ENCODE measurements at places on chromosomes 4 and X.

DNA sequence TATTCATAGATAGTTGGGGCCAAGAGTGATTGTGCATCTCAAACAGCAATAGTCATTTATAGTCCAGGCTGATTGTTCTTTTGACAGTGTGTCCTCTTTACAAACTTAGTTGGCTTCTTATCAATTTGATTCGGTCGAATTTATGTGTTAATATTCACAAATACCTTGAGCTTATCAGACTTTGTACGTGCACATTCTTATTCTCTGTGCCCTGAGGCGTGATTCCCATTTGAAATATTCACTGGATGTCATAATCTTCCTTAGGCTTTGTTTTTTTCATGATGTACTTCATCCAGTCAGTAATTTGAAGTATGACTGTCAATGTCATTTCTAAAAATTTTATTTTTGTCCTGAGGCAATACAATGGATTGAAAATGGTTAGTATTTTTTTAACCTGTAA is 263.5 kb upstream of the PCDH7 start:
- no peak for DNase-seq

DNA sequence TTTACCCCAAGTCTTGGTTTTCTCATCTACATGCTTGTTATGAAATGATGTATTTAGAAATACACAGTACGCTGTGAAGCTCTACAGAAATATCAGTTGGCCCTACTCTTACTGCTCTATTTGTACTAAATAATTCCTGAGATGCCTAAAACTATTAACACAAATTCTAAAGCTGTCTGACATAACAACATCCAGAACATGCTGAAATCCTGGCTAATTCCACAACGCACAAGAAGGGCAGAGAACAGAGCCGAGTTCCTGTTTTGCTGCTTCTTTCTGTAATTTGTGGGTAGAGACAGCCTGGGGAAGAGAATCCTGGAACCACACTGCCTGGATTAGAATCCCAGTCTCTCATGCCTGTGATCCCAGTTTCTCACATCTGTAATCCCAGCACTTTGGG is 59.0 kb downstream of the ZNF827 start:
- DNase-seq: no peak

DNA sequence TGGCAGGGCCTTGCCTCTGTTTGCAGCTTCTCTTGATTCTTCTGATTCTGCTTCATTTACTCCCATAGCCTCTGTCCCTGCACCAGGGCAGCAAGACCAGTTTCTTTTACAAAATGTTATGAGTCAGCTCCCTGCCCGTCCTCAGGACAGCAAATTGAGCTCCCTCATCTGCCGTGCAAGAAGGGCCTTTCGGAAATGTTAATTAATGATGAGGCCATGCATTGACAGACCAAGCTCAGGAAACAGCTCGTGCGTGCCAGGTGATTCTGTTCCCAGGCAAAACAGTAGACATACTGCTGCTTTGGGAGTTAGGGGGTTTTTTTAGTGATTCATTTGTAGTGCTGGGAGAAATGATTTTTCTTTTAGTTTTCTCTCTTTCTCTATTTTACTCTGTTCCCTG is 231.7 kb downstream of the FBXW7 start:
- no peak for DNase-seq

GRCh38 chr4:73528171-73528570 is 46.6 kb downstream of the AFM start:
- DNase-seq: no peak

DNA sequence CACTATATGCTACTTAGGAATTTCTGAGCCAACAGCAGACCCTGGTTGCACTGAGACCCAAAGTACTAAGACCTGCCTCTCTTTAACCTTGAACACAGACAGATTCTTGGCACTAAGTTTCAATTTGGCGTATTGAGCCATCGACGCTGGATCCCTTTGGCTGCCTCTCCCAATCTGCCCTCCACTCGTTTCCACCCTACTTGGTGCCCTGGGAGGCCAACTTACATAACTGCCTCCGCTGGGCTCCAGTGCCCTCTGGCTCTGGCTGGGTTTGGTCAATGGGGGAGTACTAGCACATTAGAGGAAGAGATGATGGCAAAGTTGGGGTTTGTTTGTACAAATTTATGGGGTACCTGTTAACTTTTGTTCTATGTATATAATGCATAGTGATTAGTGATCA is 63.5 kb downstream of the TMEM156 start:
- DNase-seq: no peak

- no peak for DNase-seq
Observed at GRCh38 chr4:118369231-118369630, 16.4 kb upstream of the PRSS12 start.

GRCh38 chr4:76800902-76801301 is 97.0 kb downstream of the SOWAHB start:
- DNase-seq: no peak

DNA sequence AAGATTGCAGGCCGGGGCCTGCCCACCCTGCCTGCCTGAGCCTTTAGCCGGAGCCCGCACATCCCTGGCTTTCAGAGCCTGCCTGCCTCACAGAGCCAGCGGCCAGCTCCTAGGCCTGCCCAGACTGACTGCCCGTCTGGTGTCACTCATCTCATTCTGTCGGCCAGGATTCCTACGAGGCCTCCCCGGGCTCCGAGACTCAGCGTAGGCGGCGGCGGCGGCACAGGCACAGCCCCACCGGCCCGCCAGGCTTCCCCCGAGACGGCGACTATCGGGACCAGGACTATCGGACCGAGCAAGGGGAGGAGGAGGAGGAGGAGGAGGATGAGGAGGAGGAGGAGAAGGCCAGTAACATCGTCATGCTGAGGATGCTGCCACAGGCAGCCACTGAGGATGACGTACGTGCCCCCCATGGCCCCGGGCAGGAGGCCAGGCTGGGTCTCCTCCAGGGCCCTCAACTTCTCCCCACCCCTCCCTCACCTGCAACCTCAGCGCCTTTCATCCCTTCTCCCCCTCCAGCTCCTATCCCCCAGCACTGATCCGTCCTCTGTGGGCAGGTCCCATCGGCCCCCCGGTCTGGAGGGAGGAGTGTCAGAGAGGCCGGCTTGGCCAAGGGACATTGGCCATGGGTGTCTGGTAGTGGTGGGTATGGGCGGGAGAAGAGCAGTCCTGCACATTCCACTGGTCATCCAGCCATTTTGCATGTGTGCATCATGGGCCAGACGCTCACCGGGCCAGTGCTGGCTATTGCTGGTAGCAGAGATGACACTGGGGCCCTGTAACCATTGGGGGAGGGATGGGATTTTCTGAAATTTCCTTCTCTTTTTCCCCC is 22.6 kb upstream of the UBA1 start:
- no peak for DNase-seq

- no peak for DNase-seq
Observed at GRCh38 chr4:3367866-3368265, 73.9 kb upstream of the HGFAC start.

- no peak for DNase-seq
Observed at GRCh38 chrX:34624416-34624815, 32.7 kb downstream of the TMEM47 start.

GRCh38 chrX:68574240-68574639 is 73.2 kb upstream of the STARD8 start:
- DNase-seq: no peak

GRCh38 chr4:139454111-139455045 is at the start of gene RAB33B:
RAB33B (plus strand) TSS chr4:139454121; CDS start chr4:139454196, 75 bp downstream.
- DNase-seq: peak; percentile 78

- no peak for DNase-seq
Observed at GRCh38 chr4:110003401-110004187, 90.9 kb downstream of the EGF start.

GRCh38 chrX:10054396-10054795 is 87.2 kb downstream of the CLDN34 start:
- no peak for DNase-seq

DNA sequence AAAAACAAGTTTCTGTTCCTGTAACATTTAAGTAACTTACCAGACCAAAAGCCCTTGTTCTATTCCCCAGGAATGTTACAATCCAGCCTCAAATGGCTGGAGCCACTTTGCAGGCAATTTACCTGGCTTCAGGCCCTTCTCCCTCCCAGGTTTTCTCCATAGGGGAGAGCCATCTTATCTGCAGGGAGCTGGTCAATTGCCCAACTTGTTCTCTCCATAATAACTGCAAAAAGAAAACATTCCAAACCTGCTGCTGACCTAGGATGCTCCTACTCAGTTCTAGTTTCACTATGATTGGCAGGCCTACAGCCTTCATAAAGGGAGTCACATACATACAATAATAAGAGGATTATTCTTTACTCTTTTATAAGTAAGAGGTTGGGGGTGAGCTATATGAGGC is 670.7 kb downstream of the PCDH7 start:
- no peak for DNase-seq

GRCh38 chr4:169014586-169014985 is 4.5 kb upstream of the CBR4 start:
- DNase-seq: no peak

- DNase-seq: peak; percentile 84
Observed at GRCh38 chrX:24024819-24025740, 1.9 kb downstream of the KLHL15 start.

GRCh38 chr4:110492522-110492921 is 16.6 kb downstream of the ENPEP start:
- DNase-seq: no peak

DNA sequence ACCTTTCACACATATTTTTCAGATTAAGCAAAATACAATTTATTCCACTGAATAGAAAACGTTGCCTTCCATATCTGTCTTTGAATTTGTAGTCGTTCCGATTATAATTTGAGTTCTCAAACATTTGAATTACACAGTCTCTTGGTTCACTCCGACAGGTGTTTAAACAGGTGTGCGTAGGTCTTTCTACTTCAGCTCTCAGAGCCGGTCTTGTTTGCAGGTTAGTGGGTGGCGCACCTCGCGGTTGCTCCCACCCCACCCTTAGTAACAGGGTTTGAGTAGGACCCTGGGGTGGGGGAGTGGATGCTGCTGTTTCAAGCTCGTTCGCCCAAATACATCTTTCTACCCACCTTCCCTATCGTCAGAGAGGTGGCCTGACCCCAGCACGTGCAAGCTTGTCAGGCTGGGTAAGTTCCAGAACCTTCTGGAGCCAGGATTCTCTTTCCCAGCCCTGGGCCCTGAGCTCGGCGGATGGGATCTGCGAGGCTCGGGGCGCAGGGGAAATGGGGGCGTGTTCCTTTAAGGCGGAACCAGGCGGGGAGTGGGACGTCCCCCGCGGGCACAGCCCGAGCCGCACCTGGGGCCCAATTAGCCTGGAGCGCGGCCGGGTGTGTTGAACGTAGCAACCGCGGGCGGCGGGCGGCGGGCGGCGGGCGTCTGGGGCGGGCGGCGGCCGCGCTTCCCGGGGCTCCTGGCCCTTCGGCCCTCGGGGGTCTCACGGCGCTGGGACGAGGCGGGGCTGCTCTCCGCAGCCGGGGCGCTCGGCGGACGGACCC is at the start of gene FAM149A:
Gene FAM149A, plus strand, starts transcription at position 591 of the 776 bp plus-strand sequence.
- DNase-seq: no peak

GRCh38 chr4:156662921-156663320 is 308.7 kb downstream of the PDGFC start:
- DNase-seq: no peak

DNA sequence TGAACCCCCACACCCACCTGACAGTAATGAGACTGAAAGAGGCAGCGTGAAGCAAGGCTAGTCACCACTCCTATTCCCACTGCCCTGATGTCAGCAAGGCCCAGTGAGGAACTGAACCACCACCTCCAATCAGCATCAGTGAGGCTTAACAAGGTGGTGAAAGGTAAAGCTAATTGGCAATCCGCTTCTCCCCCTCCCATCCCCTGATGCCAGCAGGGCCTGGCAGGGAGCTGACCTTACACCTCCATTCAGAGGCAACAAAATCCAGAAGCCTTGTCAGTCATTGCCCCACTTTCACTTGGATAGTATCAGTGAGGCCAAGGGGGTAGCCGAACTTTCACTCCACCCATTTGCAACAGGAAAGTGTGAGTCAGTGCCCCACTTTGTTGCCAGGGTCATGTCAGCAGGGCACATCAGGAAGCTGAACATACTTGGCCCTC is 60.8 kb downstream of the AWAT2 start:
- DNase-seq: no peak

DNA sequence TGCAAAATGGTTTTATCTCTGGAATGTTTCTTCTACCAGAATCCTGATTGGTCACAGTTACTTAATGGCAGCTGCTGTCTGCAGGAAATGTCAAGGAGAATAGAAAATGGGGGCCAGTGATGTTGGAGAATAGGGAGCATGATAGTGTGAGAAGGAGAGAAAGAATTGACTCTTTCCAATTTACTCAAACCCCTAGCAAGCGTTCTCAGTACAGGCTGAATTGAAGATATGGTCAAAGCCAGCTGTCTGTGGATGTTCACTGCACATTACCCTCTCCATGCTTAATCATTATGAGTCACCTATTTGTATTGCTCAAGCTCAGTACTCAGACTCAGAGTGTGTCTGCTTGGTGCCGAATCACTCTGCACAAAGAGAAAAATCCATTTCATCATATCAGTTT is 57.8 kb upstream of the FAM47B start:
- peak; percentile 46 for DNase-seq

GRCh38 chr4:66169341-66169740 is 499.1 kb upstream of the EPHA5 start:
- DNase-seq: no peak
